ENCODE measurements at places on chromosomes 3 and 15.
A peak's percentile ranks its signal among the peaks of the same experiment; 100 is the strongest.

DNA sequence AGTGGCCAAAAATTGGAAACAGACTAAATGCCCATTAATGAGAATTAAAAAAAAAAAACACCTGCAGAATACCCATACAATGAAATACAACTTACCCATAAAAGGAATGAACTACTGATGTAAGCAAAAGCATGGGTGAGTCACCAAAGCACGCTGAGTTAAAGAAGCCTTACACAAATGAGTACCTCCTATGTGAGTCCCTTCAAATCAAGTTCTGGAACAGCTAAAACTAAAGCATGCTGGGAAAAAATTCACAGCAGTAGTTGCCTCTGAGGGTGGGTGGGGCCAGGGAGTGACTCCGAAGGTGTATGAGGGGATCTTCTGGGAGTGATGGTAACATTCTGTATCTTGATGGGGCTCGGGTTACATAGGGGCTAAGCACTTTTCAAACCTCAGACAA lies 11.4 kb downstream of the MYO5C start:
- DNase-seq, result no peak

DNA sequence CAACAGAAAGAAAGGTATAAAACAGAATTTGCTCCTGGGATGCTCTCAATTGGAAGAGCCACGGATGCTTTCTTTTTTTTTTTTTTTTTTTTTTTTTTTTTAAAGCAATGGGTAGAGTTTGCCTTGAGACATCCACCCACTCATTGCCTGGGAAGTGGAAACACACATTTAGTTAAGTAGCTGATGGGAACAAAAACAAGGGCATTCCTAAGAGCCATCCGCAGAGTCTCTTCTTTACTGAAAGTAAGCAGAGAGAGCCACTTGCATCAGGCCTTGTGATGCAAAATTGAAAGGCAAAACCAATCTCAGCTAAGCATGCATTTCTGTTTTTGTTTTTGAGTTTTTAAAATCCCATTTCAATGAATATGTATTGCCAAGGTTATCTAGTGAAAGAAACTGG lies 787.9 kb upstream of the LMCD1 start:
- no peak for DNase-seq

GRCh38 chr3:12947504-12948369 lies 106.4 kb upstream of the RPL32 start:
- no peak for DNase-seq

- no peak for DNase-seq
Observed at GRCh38 chr3:68467465-68467864, 464.9 kb downstream of the TAFA4 start.

GRCh38 chr15:38085114-38085513 lies 150.7 kb downstream of the TMCO5A start:
- peak; percentile 91 for DNase-seq

DNA sequence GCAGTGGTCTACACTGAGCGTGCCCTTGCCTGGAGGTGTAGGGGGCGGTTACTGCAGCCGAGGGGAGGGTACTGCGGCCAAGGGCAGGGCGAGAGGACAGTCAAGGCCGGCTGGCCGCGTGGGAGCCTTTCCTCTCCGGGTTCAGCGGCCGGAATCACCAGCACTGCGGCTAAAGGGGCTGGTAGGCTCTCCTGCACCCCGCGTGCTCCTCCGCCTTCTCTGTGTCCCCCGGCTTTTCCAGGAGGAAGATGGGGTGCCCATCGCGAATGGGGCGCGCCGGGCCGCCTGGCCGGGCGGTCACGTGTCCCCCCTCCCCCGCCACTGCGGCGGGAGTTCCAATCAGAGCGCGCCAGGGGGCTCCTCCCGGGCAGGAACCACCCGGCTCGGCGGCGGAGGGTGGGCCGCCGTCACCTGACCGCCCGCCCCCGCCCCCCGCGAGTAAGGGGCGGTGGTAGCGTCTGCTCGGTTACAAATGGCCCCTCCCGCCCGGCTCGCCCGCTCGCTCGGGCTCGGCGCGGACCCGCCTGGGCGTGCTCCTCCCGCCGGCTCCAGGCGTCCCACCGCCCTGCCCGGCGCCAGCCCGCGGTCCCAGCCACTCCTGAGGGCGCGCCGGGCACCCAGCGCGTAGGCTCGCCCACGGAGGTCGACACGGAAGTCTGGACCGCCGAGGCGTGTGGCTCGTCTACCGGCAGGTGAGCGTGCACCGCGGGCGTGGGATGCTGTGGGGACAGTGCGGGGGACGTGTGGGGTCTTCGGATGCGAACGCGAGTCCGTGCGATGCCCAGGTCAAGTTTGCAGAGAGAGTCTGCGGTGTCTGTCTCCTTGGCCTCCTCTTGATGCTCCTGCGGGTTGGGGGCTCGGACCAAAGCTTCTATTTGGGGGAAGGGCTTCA lies 242.6 kb upstream of the TOPAZ1 start:
- DNase-seq, result peak; percentile 59

- DNase-seq, result no peak
Observed at GRCh38 chr15:97425596-97425995, 534.9 kb upstream of the ARRDC4 start.

DNA sequence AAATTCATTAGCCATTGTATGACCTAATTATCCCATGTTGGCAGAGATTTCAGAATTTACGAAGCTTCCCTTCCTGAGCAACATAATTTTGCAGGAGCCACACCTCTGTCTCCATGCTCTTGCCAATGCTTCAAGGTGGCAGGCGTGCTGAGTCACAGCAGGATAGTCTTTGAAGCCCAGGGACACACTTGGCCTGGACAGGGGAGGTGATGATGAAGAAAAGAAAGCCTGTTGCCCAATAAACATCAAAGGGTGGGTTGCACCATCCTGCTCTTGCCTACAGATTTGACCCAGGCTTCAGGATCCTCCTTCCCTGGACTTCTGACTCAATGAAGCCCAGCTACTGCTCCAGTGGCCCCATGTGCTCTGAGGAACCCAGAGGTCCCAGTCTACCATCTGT lies 117.1 kb downstream of the MINAR1 start:
- DNase-seq, result no peak

DNA sequence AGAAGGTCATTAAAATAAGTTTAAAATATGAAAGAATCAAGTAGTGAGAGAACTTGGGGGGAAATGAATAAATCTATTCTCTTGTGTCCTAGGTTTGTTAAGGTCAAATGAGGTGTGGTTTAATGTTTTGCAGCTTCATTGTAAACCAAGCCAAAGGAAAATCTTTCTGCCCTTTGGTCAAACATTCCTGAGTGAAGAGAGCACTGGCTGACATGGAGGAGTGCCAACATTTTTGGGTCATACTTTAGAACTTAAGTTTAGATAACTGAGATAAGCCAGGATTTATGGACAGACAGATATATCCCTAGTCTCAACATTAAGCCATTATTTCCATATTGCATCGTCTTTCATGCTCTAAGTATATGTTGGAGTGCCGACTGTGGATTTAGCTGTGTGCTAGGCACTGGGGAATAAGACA lies 66.4 kb downstream of the PTPRG start:
- DNase-seq, result no peak

DNA sequence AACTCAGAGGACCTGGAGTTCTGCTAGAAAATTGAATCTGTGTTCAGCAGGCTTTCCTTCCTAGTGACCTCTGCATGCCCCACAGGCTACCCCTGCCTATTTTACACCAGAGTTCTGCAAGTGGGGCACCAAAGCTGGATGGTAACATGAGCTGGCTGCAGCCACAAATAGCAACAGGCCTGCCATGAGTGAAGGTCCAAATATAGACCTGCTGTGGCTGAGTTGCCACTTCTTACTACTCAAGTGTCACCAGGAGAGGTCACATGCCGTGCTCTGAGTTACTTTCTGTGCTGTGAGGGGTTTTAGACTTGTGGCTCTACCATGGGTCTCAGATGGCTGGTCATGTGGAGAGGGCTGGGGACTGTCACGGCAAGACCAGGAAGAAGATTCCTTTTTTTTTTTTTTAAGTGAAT lies at the start of gene FSD2:
Gene FSD2, minus strand, starts transcription at position 76 of the 413 bp plus-strand sequence. CDS start 18,679 bp downstream, outside the sequence.
- peak; percentile 17 for DNase-seq

GRCh38 chr3:62226601-62227339 lies 146.6 kb downstream of the FEZF2 start:
- DNase-seq, result no peak

DNA sequence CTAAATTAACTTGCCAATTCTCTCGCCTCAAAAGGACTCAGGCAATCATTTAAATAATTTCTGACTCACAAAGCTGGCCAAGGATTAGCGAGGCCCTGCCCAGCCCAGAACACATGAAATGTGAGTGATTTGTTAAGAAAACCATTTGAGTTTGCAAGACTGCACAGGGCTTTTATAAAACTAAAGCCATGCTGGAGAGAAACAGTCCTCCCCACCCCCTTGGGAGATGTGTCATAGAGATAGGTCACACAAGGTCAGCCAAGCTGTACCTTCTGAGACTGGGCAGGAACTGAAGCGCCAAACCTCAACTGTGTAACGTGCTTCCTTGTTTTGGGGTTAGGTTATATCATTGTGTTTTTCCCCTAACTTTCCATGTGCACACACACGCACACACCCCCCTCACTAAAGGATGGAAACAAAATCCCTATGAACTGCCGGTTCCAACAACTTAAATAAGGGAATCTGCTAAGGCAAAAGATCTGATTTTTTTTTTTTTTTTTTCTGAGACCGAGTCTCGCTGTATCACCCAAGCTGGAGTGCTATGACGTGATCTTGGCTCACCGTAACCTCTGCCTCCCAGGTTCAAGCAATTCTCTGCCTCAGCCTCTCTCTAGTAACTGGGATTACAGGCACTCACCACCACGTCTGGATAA lies 8.1 kb downstream of the SPATA12 start:
- DNase-seq, result peak; percentile 87

DNA sequence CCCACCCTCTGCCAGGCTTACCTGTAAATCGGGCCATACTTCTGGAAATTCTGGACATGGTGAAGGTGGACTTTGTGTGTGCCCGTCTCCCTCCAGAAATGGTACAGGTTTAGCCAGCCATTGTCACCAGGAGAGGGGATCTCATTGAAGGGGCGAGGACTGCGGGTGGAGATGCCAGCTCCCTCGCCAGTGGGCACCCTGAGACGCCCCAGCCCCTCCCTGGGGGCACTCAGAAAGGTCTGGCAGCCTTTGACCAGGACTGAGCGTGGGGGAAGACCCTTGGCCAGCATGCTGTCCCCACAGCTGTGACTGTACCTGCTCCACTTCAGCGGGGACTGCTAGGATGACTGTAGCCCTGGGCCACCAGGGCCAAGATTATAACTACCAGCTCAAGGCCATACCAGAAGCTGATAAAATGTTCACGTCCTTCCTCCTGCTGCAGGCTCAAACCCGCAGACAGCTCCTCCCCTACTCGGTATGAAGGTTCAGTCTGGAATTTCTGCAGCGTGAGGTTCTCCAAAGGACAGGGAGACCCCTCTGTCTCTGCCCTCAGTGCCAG lies at the start of gene CYP11A1:
Gene CYP11A1, minus strand, starts transcription at position 351 of the 559 bp plus-strand sequence. Its CDS starts 61 bp downstream, at position 290.
- DNase-seq, result no peak

- DNase-seq, result no peak
Observed at GRCh38 chr3:53680028-53680427, 166.2 kb downstream of the CHDH start.

DNA sequence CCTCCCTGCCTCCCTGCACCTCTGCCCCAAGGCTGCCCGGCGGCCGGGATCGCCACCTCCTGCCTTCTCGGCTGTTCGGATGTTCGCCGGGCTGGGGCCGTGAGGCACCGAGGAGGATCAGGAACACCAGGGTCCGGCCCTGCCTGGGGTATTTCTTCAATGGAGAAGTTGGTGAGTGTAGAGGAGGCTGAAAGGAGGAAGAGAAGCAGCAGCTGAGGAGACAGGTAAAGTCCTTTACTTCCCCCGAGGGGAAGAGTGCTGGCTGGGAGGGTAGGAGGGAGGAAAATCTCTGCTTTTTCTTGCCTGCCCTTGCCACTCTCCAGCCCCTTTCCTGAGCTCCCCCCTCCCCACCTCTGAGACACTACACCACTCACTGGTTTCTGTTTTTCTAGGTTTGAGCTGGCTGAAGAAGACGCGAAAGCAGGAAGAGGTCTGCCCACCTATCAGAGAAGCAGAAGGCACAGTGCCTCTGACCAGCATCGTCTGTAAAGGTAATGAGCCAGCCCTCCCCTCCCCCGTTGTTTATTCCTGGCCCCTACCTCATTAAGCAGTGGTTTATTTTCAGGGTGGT lies 519 bp downstream of the ASB7 start:
- DNase-seq, result peak; percentile 78

- no peak for DNase-seq
Observed at GRCh38 chr3:169457807-169458697, 205.5 kb downstream of the MECOM start.

GRCh38 chr3:48820612-48821324 lies 26.9 kb downstream of the PRKAR2A start:
- no peak for DNase-seq

DNA sequence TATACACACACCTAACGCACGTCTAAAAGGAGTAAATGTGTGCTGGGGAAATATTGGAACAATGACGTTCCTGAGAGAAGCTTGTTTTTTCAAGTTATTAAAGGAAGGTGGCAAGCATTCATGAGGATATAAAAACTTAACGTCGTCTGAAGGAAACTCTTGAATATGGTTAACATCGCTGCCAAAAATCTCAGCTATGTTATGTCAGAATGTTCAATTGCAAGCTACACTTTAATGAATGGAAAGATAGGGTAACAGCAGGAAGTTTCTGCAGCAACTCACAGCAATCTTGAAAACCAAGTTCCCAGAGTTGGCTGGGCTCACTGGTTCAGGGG lies 54.3 kb upstream of the MEF2A start:
- DNase-seq, result no peak

GRCh38 chr3:45554006-45554666 lies 40.4 kb upstream of the LIMD1 start:
- peak; percentile 42 for DNase-seq

GRCh38 chr3:177145381-177145780 lies 51.9 kb downstream of the TBL1XR1 start:
- peak; percentile 65 for DNase-seq

GRCh38 chr3:45969953-45970352 lies 25.7 kb downstream of the FYCO1 start:
- DNase-seq, result no peak

DNA sequence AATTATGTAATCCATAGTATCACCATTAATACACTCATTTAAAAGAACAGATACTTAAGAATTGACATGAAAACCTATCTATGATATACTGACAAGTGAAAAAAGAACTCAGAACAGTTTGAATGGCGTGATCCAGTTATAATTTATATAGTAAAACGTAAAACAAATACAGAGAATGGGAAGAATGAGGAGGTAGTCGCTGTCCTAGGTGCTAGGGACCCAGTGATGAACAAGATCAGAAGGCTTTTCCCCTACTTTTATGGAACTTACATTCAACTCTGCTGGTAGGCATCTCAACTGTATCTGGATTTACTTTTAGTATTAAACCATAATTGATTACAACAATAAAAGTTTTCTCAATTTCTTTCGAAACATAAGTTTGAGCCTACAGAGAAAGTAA lies 31.8 kb downstream of the GSK3B start:
- no peak for DNase-seq

GRCh38 chr15:95459273-95459672 lies 871.2 kb upstream of the NR2F2 start:
- DNase-seq, result no peak

GRCh38 chr3:60675424-60675823 lies 575.8 kb downstream of the FHIT start:
- DNase-seq, result no peak

DNA sequence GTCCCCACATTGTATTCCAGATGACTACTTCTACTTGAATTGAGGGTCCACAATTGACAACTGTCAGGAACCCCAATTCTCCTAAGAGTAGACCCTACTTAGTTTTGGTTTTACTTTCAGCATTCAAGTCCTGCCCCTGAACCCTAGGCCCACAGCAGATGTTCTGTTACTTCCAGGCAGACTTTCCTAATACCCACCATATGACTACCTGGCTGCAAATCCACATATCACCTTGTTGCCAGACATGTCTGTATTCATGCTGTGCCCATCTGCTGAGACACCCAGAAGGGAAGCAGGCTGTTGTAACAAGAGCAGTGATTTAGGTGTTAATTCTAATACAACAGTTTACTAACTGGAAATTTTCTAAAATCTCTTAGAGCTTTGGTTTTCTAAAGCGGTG lies 235.1 kb upstream of the CCDC54 start:
- no peak for DNase-seq

GRCh38 chr3:74643636-74644035 lies 29.2 kb upstream of the CNTN3 start:
- no peak for DNase-seq
